ENCODE measurements at places on chromosomes 11 and 22.
A peak's percentile ranks its signal among the peaks of the same experiment; 100 is the strongest.

GRCh38 chr11:122096272-122097112 lies 19.5 kb downstream of the BLID start:
- no peak for DNase-seq

DNA sequence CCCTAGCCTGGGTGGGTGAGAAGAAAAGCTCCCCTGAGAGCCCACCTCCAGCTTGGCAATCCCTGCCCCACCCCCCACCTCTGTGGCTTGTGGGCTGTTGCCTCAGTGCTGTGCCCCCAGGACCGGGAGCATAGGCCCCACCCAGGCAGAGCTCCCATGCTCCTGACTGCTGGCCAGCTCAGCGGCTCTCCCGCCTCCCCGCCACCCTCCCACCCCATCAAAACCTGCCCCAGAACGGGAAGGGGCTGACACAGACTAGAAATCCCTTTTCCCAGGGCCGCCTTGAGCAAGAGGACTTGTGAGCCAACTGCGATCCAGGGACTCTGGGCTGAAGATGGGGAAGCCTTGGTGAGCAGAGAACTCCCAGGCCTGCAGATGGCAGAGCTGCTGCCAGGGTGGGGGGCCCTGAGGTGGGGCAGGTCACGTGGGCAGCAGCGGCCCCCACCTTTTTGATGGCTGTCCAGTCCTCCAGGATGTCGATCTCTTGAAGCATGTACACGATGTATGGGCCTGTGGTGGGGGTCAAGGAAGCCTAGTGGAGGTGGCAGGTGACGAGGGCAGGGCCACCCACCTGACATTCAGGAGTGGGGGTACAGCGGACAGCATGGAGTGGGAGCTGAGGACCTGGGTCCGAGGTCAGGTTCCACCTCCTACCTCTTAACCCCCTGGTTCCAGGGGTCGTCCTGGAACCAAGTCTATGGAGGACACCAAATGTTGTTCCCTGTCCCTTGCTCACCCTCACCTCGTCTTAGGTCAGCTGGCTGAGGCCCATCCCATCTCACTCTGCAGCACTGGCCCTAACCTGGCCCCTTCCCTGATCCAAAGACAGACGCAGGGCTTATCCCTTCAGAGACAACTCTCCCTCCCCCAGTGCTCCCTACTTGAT lies 2.3 kb upstream of the RIN1 start:
- DNase-seq, result peak; percentile 42

- DNase-seq, result no peak
These were observed 188.0 kb downstream of the MAML2 start for GRCh38 chr11:96154802-96155520.

GRCh38 chr11:116931206-116931953 lies 94.0 kb upstream of the APOA1 start:
- no peak for DNase-seq

- no peak for DNase-seq
These were observed 41.4 kb downstream of the SCUBE2 start for GRCh38 chr11:9049959-9050358.

DNA sequence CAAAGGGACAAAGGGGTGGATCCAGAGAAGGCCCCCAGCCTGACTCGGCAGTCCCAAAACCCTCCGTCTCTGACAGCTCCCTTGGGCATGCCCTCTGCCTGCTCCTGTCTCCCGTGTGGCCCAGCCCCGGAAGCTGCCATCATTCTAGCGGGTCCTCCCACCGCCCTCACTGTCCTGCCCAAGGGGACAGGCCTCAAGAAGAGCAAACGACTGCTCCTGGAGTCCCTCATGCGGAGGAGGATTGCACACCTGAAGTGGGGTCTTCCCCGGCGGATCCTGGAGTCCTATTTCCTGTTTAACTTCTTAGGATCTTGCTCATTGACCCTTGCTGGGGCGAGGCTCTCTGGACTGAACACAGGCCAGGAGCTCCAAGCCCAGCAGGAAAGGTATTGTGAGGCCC lies 2.6 kb upstream of the MEI1 start:
- no peak for DNase-seq

DNA sequence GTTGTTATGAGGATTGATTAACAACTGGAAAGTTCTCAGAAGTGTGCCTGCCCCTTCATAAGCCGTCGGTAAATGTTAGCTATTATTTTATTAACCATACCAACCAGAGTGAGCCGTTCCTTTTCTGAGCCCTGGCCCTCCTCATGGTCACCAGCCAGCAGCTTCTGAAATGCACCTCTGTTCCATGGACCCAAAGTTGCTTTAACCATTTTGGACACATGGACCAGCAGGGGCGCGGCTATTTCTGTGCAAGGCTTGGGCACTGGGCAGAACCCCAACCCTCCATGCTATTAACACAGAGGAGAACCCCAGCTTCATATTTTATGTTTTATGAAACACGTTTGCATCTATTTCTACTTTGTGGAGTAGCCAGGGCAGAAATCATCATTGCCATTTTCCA lies 18.6 kb upstream of the SCGB1A1 start:
- no peak for DNase-seq

DNA sequence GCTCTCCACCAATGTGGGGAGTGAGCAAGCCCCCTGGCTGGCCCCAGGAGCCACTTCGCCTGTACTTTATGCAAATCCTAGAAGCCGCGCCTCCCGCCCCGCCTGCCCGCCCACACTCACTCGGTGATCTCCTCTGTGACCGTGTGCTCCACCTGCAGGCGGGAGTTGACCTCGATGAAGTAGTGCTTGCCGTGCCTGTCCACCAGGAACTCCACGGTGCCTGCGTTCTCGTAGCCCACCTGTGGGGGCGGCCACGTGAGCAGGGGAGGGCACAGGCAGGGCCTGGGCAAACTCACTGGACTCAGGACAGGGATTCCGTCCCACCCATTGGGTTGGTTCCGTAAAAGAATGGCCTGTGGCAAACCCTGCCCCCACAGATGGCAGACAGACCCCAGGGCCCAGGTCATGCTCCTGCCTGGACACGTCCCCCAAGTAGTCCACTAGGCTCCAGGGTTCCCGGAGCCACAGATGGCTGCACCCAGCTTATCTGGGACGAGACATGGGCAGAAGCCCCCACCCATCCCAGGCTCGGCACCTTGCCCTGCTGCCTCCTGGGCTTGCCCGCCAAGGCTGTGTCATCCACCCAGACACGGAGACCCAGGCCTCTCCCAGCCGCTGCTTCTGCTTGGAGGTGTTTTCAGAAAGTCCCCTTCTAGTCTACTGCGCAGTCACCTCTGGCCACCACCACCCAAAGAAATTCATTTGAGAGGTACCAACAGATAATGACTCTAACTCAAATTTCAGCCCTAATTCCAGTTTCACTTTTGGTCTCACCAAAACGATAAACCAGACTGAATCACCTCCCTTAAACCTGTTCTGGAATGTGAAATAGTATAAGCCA lies 12.1 kb downstream of the LRFN4 start:
- peak; percentile 84 for DNase-seq

GRCh38 chr11:66070604-66071380 lies 720 bp downstream of the PACS1 start:
- peak; percentile 62 for DNase-seq

DNA sequence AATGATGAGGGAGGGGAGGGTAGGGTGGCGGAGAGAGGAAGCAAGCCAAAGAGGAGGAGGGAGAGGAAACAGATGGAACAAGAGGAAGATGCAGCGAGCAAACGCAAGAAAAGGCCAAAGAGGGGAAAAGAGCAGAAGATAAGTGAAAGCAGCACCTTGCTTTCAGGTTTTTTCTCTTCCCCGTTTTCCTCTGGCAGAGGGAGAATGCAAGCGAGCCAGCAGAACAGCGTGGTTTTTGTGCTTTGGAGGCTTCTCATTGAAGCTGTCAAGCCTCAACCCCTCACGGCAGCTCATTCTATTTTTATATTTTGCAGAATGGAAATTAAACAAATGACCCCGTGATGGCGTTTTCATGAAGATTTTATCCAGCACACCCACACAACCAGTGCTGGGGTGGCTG lies 67.1 kb upstream of the GRAMD1B start:
- DNase-seq, result no peak

DNA sequence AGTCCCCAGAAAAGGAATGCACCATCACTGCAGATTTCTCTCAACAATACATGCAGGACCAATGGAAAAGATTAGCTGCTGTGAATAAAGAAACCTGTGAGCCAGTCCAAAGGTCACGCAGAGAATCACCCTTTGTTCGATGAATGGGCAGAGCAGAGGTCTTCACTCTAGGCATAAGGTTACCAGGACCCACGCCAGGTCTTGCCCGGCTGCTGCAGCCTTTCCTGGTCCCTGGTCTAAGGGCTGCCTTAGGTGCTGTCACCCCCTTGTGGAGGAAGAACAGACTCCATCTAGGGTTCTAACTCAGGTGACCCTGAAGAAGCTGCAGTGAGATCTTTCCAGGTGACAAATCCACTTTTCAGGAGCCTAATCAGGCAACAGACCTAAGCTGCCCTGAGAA lies 29.0 kb upstream of the NAP1L4 start:
- DNase-seq, result peak; percentile 61

DNA sequence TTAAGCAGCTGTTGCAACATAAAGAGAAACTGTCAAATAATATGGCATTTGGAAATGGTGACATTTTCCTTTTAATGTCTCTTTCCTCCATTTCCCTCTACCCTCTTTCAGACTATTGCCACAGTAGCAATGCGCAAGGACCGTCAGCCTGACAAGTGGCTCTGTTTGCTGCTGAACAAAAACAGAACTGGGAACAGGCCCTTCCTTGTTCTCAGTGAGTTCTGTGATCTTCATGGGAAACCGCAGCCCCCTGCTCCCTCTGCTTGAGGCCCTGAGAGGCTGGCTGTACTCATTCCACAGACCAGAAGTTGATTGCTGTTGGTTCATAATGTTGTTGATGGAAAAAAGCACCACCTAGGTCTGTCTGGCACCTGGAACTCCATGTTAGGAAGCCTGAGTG lies 559.7 kb downstream of the OPCML start:
- DNase-seq, result no peak

- no peak for DNase-seq
These were observed 10.6 kb downstream of the PLET1 start for GRCh38 chr11:112249871-112250610.

GRCh38 chr22:32237906-32238305 lies 17.2 kb downstream of the SLC5A4 start:
- DNase-seq, result no peak

- no peak for DNase-seq
These were observed 102.4 kb downstream of the MICAL2 start for GRCh38 chr11:12212821-12213185.

GRCh38 chr22:47333625-47334024 lies 571.2 kb downstream of the TBC1D22A start:
- DNase-seq, result no peak

DNA sequence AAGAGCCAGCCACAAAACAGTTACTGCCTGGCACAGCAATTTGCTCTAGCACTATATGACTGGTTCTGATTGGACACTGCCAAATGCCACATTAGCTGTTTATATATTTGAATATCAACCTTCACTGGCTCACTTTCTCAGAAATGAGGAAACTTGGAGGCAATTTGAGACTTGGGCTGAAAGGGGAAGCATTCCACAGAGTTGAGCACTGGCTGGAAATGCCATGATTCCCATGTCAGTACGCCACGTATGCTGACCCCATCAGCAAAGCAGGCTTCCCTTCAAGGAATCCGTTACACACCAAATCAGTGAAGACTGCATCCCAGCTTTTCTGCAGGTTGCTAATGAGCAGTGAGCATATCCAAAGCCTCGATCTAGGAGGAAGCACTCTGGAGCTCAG lies 34.7 kb downstream of the GALNT18 start:
- DNase-seq, result peak; percentile 18

GRCh38 chr11:110984693-110985092 lies 260.8 kb upstream of the POU2AF2 start:
- no peak for DNase-seq

DNA sequence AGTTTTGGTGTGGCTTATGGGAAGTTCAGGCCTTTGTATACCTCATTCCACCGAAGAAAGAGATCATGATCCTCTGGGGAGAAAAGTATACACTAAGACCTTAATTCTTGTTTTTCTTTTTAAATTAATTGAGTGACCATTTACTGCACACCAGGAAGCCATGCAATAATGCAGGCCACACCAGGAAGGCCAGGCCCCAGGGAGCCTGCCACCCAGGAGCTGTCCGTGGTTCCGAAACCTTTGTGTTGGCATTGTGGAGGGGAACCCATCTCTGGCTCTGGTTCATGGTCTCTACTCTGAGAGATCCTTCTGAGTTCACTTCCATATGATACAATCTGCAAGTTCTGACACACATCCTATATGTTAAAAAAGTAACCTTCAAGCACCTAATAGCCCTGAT lies 291.8 kb downstream of the MIAT start:
- no peak for DNase-seq

DNA sequence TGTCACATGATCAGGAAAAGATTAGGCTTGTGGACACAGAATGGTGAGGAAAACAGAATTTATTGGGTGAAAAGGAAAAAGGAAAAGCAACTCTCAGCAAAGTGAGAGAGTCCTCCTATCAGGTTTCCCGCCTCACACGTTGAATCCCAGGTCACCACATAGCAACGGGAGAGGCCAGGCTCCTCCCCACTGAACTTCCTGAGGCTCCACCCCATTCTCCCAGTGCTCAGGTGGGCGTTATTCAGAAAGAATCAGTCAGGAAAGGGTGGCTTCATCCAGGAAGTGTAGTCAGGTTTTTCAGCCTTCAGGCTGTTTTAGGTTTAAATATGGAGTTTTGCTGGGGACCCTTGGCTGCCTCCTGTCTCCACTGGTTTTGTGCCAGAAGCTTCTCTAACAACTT lies 66.9 kb downstream of the SPON1 start:
- DNase-seq, result no peak

DNA sequence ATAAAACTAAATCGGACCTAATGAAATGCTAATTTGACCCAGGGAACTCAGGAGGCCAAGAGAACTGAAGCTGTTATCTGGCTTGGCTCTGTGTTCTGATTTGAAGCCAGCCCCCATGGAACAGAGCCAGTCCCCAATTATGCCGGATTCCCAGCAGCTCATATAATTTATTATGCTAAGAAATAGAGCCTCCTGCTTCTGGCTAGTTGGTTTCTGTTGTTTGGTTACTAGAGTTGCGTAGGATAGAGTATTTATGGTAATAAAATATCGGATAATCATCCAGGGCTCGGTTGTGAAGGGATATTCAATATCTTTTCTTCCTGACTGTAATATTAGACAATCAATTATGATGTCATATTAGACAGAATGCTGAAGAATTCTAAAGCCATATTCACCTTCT lies 120.4 kb upstream of the TTC12 start:
- no peak for DNase-seq

DNA sequence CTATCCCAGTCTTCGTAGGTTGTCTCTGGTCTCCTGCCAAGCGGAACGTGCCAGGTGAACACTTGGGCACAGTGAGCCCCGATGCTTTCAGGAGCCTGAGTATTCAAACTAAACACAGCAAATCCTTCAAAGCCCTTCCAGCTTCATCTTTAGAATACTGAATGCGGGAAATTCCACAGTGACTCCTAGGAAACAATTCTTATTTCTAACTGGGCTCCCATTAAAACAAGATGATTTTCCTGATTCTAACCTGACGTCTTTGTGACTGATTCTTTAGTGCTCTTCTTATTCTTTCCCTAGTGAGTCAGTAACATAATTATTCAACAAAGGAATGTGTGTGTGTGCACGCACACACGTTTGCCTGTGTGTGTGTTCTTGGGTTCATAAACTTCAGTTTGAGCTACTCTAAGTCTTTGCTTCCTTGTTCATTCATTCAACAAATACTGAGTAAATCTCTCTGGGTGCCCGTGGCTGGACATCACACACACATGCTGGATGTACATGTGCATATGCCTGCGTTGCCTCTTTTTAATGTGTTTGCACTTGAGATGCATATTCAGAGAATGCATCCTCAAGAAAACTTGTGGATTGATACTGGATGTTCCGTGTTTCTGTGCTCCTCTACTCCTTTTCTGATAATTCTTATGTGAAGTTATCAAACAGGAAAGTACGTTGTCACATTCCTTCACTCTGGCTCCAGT lies 134.5 kb downstream of the WNT7B start:
- DNase-seq, result no peak

Data from ecto neural progenitor cell (in vitro differentiated cells).